ENCODE measurements at places on chromosomes 7 and 10. TPM values are rescaled to one million over a fixed set of nuclear protein-coding genes. Genes with fewer than 3 reads are reported as not detected.
A peak's percentile ranks its signal among the peaks of the same experiment; 100 is the strongest.

- H3K4me3 ChIP-seq, result no peak overlapping the region
- no peaks in the 10 kb centered on the region for H3K4me1 ChIP-seq
- no peaks in the 10 kb centered on the region for H3K36me3 ChIP-seq
- no peaks in the 10 kb centered on the region for H3K27me3 ChIP-seq
These were observed 160.9 kb downstream of the SDK1 start for GRCh38 chr7:3461923-3462322.

DNA sequence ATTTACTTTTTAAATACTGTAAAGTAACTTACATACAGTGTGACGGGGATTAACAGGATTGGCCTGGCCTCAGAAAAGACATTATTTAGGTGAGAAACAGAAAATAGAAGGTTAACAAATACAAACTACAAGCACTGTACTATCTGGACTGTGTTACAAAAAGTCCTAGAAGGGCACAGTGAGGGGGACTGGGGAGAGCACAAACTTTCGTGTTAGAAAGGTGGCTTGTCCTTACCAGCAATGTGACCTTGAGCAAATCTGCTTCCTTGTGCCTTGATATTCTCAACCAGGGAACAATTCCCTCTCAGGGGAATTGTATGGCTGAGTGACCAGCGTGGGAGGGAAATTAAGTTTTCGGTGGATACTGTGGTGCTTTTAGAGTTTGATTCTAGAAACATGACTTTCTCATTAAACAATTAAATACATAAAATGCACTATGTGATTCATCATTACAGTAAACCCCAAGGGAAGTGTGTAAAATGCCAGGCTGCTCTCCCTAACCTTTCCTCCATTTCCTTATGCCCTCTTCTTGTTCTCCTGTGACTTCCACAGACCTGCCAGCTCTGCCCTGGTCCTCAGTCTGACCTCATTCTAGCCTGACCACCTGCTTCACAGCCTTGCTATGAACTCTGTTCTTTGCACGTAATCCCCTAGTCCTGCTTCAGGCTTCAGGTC is 57.7 kb downstream of the OSBPL3 start:
- H3K4me1 ChIP-seq, result peaks cover 8% of the 10 kb centered on the region
- H3K27ac ChIP-seq, result peak overlapping the region; percentile 24
- H3K4me3 ChIP-seq, result no peak overlapping the region
- H3K36me3 ChIP-seq, result no peaks in the 10 kb centered on the region
- H3K27me3 ChIP-seq, result no peaks in the 10 kb centered on the region

DNA sequence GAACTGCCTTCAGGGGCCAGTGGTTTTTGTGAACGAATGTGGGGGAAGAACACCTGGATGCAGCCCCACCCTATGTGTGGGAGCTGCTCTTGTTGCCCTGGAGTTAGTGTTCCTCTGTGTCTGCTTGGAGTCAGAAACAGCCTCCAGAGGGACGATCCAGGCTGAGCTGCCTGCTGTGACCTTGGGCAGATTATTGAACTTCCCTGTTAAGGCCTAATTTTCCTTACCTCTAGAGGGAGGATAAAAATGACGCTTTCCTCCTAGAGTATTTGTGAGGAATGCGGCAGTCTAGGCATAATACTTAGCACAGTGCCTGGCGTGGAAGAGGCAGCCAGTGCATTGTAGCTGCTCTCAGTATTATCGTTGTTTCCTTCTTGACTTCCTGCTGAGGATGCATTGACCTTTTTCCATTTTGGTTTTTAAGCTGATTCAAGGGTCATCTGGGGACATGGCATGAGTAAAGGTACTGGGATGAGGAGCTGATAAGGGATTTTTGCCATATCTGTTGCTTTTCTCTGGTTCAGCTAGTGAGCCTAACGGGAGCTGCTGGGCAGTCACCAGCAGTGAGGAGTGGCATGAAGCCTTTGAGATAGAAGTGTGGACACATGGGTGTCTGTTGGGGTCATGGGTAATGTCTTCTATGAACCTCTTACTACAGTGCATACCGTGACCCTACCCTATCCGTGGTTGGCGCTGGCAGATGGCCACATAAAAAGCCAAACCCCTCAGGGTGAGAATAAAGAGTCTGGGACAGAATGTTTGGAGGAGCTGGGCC is 6.4 kb downstream of the ZFYVE27 start:
- no peak for DNase-seq
- no peak overlapping the region for H3K27ac ChIP-seq
- H3K27me3 ChIP-seq, result no peaks in the 10 kb centered on the region
- H3K4me1 ChIP-seq, result peaks cover 12% of the 10 kb centered on the region
- H3K4me3 ChIP-seq, result no peak overlapping the region

DNA sequence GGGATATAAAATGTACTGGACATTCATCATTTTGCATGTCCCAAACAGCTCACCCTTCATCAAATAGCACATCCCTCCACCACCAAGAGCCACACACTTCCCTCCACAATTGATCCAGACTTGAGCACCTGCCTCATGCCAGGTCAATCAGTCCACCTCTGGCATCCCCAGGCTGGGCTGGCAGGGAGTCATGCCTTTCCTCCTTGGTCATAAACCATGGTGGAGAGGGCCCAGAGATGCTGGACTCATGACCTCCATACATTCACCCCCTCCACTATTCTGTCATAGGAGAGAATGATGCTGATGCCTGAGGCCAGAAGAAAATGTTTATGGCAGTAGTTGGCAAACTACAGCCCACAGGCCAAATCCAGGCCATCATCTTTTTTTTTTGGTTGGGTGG is 16.1 kb upstream of the GDF10 start:
- no peak overlapping the region for H3K27ac ChIP-seq
- H3K4me1 ChIP-seq, result peaks cover 7% of the 10 kb centered on the region
- H3K27me3 ChIP-seq, result no peaks in the 10 kb centered on the region
- DNase-seq, result no peak
- no peaks in the 10 kb centered on the region for H3K36me3 ChIP-seq

GRCh38 chr7:139124084-139124914 is 14.8 kb upstream of the ZC3HAV1 start:
- no peaks in the 10 kb centered on the region for H3K4me1 ChIP-seq
- H3K27ac ChIP-seq, result no peak overlapping the region
- DNase-seq, result no peak

DNA sequence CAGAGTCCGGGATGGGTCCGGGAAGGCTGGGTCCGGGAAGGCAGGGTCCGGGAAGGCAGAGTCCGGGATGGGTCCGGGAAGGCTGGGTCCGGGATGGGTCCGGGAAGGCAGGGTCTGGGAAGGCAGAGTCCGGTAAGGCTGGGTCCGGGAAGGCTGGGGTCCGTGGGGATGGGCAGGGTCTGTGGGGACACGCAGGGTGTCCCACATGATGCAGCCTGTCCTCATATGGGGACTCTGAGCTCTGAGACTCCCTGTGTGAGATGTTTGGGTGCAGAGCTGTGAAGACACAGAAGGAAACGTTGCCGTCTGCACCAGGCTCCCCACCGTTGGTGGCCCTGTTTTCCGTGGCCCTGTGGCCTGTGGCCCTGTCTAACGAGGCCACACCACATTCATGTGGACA is 45.7 kb upstream of the ADGRA1 start:
- no peaks in the 10 kb centered on the region for H3K4me1 ChIP-seq
- H3K4me3 ChIP-seq, result no peak overlapping the region
- DNase-seq, result no peak
- H3K27ac ChIP-seq, result no peak overlapping the region
- H3K36me3 ChIP-seq, result no peaks in the 10 kb centered on the region

DNA sequence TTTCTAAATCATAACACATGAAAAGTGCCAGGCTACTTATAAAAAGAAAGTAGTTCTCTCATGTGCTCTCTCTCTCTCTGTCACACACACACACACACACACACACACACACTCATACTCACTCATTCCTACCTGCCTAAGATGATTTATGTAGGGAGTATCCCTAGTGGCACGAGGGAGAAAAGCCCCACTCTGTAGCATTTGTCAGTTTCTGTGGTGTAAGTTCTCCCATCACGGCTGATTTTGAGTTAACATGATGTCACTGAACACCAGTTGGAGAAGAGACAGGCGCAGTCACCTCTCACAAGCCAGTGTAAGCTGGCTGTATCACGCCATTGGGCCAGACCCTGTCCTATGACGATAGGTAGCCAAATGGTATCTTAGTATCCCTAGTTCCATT is 395.4 kb downstream of the SFMBT2 start:
- no peak for DNase-seq
- no peaks in the 10 kb centered on the region for H3K36me3 ChIP-seq
- no peak overlapping the region for H3K27ac ChIP-seq
- no peak overlapping the region for H3K4me3 ChIP-seq
- H3K27me3 ChIP-seq, result no peaks in the 10 kb centered on the region

DNA sequence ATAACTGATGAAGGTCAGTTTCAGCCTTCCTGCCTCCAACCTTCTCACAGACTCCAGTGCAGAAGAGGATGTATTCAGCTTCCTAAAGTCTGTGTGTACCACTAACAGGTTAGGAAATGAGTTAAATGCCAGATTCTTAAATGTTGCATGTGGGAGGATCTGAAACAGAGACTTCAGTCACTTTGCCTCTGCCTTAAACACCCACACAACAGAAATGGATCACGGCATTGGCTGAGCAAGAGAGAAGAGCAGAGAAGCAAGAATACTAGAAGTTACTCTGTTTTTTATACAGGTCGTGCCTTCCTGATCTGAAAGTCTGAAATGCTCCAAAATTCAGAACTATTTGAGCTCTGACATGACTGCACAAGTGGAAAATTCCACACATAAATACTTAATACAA is 98.9 kb upstream of the ARHGAP21 start:
- no peaks in the 10 kb centered on the region for H3K27me3 ChIP-seq
- no peak for DNase-seq
- H3K4me3 ChIP-seq, result no peak overlapping the region
- H3K4me1 ChIP-seq, result no peaks in the 10 kb centered on the region

GRCh38 chr10:61477451-61477850 is 24.3 kb upstream of the TMEM26 start:
- DNase-seq, result no peak
- H3K27ac ChIP-seq, result no peak overlapping the region
- no peak overlapping the region for H3K4me3 ChIP-seq
- no peaks in the 10 kb centered on the region for H3K36me3 ChIP-seq
- H3K27me3 ChIP-seq, result no peaks in the 10 kb centered on the region

- H3K36me3 ChIP-seq, result no peaks in the 10 kb centered on the region
- DNase-seq, result no peak
- no peaks in the 10 kb centered on the region for H3K27me3 ChIP-seq
- no peak overlapping the region for H3K4me3 ChIP-seq
- H3K4me1 ChIP-seq, result no peaks in the 10 kb centered on the region
- no peak overlapping the region for H3K27ac ChIP-seq
These were observed 21.5 kb downstream of the LRRN3 start for GRCh38 chr7:111112439-111112838.

GRCh38 chr10:79976999-79977398 is 28.1 kb upstream of the SFTPD start:
- peaks cover 23% of the 10 kb centered on the region for H3K4me1 ChIP-seq
- H3K27me3 ChIP-seq, result peaks cover 29% of the 10 kb centered on the region
- H3K36me3 ChIP-seq, result no peaks in the 10 kb centered on the region
- no peak overlapping the region for H3K27ac ChIP-seq
- H3K4me3 ChIP-seq, result no peak overlapping the region
- no peak for DNase-seq

DNA sequence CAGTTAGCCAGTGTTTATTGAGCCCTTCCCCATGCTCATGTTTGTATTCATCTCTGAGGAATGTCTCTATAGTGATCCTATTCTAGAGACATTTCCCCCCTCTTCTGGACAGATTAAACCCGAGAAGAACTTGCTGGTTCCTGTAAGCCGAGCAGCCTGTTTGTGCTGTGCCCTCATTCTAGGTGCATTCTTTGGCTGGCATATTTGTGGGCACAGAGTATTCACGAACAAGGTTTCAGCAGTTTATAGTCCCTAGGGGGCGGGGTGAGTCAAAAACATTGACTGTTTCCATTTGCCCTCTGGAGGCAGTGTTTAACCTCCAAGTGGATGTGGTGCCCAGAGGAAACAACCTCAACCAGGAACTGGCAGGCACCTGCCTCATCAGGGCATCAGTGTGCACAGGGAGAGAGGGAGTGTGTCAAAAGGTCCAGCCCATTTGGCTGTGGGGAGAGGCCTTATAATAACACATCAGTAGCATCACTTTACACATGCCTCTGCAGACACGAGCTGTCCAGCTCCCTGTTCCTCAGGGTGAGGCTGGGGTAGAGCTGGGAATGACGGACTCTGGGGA is 273.3 kb upstream of the LRGUK start:
- H3K4me3 ChIP-seq, result no peak overlapping the region
- no peaks in the 10 kb centered on the region for H3K36me3 ChIP-seq
- no peak overlapping the region for H3K27ac ChIP-seq
- no peak for DNase-seq

DNA sequence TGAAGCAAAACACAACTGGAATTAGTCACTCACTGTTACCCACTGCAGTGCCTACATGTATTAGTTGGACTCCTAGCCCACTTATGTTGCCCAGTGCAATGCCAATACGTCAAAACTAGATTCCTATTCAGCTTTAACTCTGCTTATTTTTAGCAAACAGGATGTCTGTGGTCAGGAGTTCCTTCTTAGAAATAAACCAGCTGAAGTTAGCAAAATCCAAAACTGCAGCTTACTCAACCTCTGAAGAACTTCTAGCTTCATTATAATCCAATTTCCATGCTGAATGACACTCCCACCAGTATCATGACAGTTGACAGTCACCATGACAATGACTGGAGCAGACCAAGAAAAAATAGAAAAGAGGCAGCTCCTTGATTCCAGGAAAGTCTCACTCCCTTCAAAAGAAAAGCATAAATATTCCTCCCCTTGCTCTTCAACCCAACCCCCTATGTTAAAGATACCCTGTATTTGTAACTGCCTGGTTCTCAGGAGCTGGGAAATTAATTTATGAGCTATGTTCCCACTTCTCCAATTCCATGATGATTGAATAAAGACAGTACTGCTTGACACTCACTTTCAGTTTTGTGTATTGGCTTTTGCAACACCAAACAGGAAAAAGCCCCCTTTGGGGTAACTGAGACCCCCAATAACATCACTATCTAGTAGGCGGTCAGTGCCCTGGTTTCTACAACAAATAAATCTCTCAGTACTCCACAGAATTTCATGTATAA is 327.4 kb downstream of the SORCS1 start:
- H3K27ac ChIP-seq, result no peak overlapping the region
- no peaks in the 10 kb centered on the region for H3K36me3 ChIP-seq
- H3K4me3 ChIP-seq, result no peak overlapping the region

DNA sequence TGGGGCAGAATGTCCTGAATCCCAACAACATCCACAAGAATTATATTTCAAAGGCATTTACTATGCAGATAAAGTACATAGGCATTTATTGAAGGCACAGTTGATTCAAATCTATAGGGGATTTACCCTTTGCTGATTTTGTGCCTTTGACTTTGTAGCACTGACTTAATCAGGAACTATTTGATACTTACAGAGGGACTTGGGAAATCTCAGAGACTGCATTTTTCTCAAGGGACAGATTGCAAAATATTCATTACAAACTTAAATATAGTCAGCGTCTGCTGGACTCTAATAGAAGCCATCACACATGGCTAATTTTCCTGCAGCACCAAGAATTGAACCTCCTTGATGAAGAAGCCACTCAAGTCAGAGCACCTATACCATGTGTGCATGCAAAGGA is 44.9 kb downstream of the FAS start:
- DNase-seq, result no peak
- no peaks in the 10 kb centered on the region for H3K36me3 ChIP-seq
- H3K4me3 ChIP-seq, result no peak overlapping the region
- H3K4me1 ChIP-seq, result peaks cover 16% of the 10 kb centered on the region
- H3K27ac ChIP-seq, result no peak overlapping the region

Gene CREB5
- 6.2 TPM for total RNA-seq

Gene OR2A1
- not detected for total RNA-seq

Gene DEPP1
- total RNA-seq, result 19.0 TPM

Gene HYAL4
- not detected for total RNA-seq

Gene TMEM229A
- total RNA-seq, result 0.17 TPM

Gene RNF133
- 0.30 TPM for total RNA-seq

Gene MYH16
- not detected for total RNA-seq

Gene HTR5A
- not detected for total RNA-seq

Gene ZCCHC24
- 59.0 TPM for total RNA-seq
